Fibroblast of skin of abdomen (primary cell): ENCODE measurements at places on chromosomes 2 and 18.

DNA sequence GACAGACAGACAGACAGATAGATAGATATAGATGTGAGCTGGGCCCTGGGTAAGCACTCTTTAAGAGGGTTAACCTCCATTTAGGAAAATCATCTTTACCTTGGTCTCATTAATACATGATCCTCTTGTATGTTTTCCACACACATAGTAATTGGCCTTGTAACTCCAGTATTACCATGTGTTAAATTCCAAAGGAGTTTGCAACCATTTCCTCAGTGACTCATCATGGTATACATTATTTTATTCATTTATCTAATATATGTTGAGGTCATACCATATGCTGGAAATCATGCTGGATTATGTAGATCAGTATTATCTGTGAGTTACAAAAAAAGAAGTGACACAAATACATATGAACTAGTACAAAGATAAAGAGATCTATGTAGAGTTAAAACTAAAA is 504.3 kb downstream of the DCC start:
- peak; percentile 29 for DNase-seq

- no peak for DNase-seq
Observed at GRCh38 chr2:68632021-68632420, 11.4 kb upstream of the PROKR1 start.

DNA sequence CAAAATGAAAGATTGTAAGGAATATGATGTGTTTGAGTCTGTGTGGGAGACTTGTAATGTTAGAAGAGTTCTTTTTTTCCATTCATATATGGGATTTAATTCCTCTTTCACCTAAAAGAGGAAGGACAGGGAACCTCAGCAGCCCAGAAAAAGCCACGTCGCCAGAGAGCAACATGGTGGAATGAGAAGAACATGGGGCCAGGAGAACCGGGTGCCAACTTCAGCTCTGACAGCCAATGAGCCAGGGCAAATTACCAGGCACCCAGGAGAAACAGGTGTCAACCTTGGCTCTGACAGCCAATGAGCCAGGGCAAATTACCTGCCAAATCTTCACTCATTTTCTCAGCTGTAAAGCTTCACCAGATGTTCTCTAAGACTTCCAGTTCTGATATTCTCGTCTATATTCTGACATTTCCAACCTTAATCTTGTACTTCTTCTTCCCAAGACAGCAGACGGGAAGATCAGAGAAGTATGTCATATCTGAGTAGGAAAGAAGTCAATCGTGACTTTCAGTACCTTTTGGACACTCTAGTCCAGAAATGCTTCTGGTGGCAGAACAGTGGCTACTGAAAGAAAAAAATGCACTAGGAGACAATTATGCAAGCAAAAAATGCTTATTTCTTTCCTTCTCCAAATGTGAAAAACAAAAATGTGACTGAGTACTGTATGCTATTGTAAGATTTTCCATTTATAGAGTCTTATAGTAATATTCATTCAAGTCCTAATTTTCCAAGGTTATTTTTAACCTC is 79.2 kb upstream of the COL5A2 start:
- no peak for DNase-seq

GRCh38 chr2:161273038-161273760 is 35.0 kb upstream of the PSMD14 start:
- DNase-seq: peak; percentile 48

- peak; percentile 3 for DNase-seq
Observed at GRCh38 chr2:203492965-203493364, 42.1 kb downstream of the RAPH1 start.

DNA sequence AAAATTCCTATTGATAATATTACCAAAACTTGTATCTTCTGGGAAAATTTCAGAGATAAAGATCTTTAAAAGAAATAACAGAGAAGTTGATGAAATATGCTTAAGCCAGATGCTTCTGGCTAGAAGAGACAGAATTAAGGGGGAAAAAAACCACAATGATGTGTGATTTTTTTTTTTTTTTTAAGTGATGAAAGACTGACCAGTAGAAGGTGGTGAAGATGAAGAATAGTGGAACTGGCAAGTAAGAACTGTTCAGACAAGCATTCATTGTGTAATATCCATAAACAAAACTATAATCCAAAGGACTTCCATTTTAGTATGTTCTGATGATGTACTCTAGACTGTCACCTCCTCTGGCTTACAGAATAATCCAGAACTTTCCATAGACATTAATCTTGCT is 89.8 kb downstream of the INO80D start:
- DNase-seq: no peak

GRCh38 chr18:36593001-36593400 is 235.8 kb downstream of the TPGS2 start:
- DNase-seq: peak; percentile 20

DNA sequence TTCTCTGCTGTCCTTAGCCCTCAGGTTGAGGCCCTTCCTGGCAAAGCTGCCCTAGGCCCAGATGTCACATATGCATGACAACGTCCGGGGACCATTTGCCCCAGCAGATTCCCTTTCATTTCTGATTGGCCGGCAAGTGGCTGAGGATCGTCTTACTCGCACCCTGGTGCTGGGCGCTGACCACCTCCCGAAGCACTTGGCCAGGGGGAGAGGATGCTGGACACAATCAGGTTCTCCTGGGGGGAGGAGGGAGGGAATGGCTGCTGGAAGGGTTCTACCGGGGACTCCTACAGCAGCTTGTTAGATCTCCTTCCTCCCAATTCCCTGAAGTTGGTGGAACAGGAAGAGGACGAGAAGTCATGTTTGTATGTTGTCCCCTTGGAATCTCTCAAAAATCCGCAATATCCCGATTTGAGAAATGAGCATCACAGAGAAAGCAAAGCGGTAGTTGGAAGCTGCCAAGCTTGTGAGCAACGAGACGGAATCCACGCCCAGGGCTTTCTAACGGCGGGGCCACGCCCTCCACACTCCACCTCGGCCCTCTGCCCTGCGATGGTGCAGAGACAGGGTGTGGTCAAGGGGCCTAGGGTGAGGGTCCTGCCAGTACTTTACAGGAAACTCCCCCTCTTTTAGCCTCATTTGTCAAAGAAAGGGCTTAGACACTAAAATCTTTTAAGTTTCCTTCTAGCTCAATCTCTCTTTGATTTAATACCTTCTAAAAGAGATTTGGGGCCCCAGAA is 61.8 kb upstream of the YWHAQ start:
- DNase-seq: no peak

DNA sequence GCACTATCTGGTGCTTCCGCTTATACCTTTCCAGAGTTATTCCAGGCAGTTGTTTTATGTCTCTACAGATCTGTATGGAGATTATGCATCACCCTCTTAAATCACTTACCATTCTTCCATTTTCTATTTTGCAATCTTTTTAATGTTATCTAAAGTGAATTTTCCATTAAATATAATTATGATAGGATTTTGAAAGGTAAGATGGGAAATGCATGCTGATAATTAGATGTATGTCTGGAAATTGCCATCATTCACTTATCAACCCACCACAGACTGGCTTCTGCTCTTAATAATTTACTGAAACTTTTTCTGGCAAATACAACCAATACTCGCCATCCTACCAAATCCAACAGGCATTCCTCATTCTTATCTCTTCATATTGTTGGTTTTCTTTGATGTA is 227.4 kb upstream of the MC4R start:
- DNase-seq: no peak

GRCh38 chr2:80242355-80242910 is 62.1 kb downstream of the LRRTM1 start:
- DNase-seq: no peak

DNA sequence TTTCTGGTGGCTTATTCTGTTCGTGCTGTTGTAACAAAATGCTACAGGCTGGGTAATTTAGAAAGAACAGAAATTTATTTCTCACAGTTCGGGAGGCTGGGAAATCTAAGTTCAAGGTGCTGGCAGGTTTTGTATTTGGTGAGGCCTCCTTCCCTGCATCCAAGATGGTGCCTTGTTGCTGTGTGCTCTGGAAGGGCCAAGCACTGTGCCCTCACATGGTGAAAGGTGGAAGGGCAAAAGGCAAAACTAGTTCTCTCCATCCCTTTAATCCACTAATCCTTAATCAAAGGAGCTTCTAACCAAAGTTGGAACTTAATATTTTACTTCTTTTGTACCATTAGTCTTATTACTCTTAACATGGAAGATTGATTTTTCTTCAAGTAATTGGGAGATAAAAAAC is 7.4 kb downstream of the MRPL19 start:
- DNase-seq: no peak

DNA sequence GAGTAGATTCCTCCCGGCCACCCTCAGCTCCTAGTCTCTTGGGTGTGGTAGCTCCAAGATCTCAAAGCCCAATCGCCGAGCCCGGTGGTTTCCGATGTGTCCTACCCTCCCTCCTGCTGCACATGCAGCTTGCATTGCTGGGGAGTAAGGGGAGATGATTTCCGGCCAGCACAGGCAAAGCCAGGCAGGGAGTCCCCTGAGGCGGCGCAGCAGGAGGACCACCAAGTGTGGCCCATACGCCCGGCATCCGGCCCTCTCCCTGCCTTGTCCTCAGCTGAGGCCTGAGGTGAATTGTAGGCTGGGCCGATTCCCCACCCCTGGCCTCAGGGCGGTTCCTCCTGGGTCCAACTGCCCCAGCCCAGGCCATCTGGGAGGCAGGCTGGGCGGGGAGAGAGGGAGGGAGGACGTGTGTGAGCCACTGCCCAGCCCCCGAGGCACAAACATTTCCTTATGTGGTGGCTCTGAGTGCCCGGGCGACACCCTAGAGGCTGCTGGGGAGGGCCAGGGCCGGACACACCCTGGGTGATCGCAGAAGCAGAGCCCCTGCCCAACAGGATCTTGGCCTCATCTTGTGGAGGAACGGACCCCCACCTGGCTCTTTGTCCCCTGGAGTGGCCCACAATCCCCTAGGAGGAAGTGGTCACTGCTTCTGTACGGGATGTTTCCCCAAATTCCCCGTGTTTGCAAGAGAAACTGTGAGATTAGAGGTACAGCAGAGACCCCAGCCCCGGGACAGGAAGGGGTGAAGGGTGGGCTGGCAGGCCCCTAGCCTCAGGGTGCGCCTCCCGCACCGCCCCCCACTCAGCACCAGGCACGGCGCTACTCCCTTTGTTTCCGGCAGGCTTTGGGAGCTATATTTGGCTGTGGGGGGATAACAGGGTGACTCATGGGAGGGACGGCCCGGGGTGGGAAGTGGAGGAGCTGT is 41.9 kb upstream of the PTMA start:
- DNase-seq: peak; percentile 94

DNA sequence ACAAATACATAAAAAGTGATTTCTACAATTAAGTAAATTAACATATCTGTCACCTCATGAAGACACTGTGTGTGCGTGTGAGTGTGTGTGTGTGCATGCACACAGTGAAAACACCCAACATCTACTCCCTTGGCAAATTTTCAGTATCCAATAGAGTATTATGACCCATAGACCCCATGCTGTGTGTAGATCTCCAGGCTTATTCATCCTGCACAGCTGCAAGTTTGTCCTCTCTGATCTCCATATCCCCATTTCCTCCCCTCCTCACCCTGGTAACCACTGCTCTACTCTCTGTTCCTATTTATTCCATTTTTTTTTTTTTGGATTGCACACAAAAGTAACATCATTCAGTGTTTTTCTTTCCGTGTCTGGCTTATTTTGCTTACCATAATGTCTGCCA is 391.0 kb downstream of the SOX11 start:
- DNase-seq: no peak

GRCh38 chr2:236592821-236593220 is 23.2 kb downstream of the ACKR3 start:
- no peak for DNase-seq

- DNase-seq: no peak
Observed at GRCh38 chr18:8242151-8242696, 367.0 kb upstream of the RAB12 start.

DNA sequence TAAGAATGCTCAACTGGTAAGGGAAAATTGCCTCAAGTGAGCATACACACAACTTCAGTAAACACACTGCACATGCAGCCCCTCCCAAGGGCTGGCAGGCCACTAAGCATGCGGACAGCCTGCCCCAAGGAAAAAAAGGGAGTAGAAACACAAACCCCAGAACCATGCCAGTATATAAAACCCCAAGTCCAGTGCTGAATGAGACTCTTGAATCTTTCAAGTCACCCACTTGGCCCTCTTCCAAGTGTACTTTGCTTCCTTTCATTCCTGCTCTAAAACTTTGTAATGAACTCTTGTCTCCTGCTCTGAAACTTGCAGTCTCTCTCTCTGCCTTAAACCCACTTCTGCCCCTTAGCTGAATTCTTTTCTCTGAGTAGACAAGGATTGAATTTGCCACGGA is 736.4 kb downstream of the RNF144A start:
- no peak for DNase-seq

GRCh38 chr2:169928463-169928864 is 101.2 kb downstream of the UBR3 start:
- DNase-seq: peak; percentile 33

DNA sequence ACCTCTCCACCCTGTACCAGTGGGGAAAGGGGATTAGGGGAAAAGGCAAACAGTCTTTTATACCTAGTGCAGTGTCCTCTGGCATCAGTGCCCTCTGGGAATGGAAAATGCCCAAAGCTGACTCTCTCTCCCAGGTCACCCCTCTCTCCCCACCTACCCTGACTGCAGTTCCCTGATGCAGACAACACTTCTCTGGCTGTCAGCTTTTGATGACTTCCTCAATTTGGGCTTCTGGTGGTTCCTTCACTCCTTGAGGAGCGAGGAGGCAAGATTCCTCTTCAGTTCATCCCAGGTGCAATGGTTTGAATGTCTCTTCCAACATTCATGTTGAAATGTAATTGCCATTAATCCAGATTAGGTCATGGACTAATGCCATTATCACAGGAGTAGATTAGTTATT is 19.7 kb upstream of the PPM1B start:
- DNase-seq: no peak

DNA sequence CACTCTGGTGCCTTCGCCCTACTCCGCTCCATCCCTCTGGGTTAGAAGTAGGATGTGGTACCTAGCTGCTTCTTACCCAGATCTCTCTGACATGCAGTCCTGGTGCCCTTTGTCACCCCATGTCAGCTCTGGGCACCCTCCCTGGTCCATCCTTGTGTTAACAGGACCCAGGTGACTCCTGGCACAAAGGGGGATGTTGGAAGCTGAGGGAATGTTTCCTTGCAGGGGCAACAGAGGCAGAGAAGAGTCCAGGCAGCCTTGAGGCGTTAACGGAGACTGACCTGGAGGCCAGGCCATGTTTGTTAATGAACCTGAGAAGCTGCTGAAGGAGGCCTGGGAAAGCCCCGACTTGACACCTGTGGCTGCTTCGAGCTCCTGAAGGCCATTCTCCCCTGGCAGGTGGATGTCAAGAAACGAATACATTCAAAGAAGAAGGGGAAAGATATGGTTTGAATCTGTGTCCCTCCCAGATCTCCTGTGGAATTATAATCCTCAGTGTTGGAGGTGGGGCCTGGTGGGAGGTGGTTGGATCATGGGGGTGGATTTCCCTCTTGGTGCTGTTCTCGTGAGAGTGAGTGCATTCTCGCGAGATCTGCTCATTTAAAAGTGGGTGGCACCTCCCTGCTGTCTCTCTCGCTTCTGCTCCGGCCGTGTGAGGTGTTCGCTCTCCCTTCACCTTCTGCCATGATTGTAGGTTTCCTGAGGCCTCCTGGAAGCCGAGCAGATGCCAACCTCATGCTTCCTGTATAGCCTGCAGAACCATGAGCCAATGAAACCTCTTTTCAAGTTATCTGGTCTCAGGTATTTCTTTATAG is 31.4 kb downstream of the NPPC start:
- DNase-seq: no peak
